ENCODE measurements at places on chromosomes 1 and 21. TPM values are rescaled to one million over a fixed set of nuclear protein-coding genes. Genes with fewer than 3 reads are reported as not detected.

The C4BPA gene
- not detected for polyA plus RNA-seq

- H3K4me1 ChIP-seq: peaks cover 92% of the 10 kb centered on the region
- H3K4me3 ChIP-seq: no peak overlapping the region
- peak overlapping the region; percentile 44 for H3K27ac ChIP-seq
- no peak for DNase-seq
- no peaks in the 10 kb centered on the region for H3K27me3 ChIP-seq
These were observed 15.1 kb downstream of the FOXJ3 start for GRCh38 chr1:42319871-42320484.

DNA sequence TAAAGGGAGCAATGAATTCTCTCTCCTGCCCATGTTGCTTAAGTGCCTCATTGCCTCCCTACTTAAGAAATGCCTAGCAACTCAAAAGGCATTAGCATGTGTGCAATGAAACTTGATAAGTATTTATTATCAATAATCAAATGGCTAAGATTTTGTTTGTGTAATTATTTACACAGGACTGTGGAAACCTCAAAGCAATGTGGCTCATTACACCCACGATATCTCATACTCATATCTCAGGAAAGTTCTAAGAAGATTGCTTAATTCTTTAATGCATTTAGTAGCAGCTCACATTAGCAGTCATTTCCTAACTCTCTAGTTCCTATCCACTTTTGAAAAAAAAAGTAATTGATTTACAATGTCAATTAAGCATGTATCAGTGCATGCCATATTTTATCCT, 253.3 kb downstream of the DUSP10 start:
- H3K4me3 ChIP-seq: no peak overlapping the region
- no peak for DNase-seq
- no peaks in the 10 kb centered on the region for H3K27me3 ChIP-seq
- H3K36me3 ChIP-seq: no peaks in the 10 kb centered on the region
- no peak overlapping the region for H3K27ac ChIP-seq

DNA sequence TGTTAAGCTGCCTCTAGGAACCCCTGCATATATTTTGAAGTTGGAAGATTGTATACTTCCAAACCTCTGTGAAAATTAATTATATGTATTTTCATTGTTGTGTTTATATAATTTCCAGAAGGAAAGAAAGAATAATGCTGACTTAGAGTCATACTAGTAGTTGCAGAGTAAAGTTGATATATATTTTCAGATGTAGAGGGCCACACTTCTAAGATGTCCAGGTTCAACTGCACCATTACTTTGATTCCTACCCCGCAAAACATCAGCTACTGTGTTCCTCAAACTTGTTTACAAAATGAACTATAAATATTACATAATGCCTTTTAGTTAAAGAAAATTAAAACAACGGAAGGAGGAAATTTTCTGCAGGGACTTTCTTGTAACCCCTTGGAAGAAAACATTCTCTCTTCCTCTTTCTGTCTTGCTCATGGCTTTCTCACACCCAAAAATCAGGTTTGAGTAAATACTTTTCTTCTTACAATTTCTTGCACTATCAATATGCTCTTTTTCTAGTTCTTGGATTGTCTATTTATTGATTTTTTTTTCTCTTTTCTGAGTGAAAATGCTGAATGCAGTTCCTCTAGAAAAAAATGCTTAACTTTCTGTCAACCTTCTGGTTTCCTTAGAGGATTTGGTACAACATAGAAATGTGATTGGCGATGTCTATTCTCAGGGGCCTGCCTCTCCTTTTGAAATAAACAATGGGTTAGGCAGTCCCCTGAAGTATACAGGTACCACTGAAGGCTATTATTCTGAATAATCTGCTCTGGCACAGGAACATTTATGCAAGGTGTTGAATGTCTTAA, 867.8 kb downstream of the TTLL7 start:
- no peaks in the 10 kb centered on the region for H3K4me1 ChIP-seq
- H3K27me3 ChIP-seq: no peaks in the 10 kb centered on the region
- H3K4me3 ChIP-seq: no peak overlapping the region
- DNase-seq: no peak

The SPATA46 gene
- polyA plus RNA-seq: not detected

- H3K27ac ChIP-seq: no peak overlapping the region
- DNase-seq: no peak
These were observed 39.8 kb downstream of the ASTN1 start for GRCh38 chr1:177124577-177125278.

DNA sequence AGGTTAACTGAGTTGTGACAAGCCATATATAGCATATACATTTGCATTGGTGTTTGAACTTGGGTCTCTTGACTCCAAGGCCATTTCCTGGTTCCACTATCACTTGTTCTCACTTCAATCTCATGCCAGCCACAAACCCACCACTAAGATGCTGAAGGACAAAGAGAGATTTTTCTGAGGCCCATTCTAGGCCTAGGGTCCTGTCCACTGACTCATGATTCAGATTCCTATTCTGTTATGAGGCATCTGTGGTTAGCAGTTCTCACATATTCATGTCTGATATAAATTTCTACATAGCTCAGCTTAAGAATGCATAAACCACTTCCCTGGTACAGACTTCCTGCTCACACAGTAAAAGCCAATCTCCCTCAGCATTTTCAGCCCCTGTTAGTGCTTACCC, 326.1 kb upstream of the BEND5 start:
- H3K36me3 ChIP-seq: no peaks in the 10 kb centered on the region
- H3K27me3 ChIP-seq: no peaks in the 10 kb centered on the region
- no peak overlapping the region for H3K27ac ChIP-seq
- no peak overlapping the region for H3K4me3 ChIP-seq
- DNase-seq: no peak

DNA sequence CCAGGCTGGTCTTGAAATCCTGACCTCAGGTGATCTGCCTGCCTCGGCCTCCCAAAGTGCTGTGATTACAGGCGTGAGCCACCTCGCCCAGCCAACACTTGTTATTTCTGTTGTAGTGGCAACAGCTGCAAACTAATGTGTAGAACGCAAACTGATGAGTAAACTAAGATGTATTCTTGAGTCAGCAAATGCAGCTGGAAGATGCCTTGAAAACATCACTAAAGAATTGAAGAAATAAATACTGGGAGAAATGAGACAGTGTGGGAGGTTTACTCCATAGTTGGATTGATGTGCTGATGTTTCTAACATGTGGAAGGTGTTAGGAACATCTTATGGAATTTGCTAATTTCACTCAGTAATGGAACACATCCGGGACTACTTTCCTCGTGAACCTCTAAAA, 61.3 kb upstream of the KCNE2 start:
- H3K27ac ChIP-seq: no peak overlapping the region
- H3K27me3 ChIP-seq: no peaks in the 10 kb centered on the region
- no peaks in the 10 kb centered on the region for H3K36me3 ChIP-seq
- H3K4me1 ChIP-seq: peaks cover 8% of the 10 kb centered on the region
- no peak for DNase-seq

DNA sequence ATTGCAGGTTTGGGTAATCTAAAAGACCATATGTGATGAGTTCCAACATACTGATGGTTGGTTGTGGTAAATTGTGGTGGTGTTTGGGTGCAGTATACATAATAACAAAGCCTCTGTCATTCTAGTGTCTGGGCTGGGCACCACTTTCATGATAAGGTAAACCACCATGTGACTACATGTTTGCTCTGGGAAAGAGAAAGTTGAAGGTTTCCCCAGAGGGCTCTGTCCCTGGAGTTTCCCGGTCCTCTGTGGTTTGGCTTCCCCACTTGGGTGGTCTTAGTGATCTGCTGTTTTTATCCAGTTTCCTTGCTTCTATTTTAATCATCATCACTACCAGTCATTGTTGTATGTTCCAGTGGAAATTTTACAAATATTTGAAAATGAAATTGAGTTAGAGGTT, 55.9 kb upstream of the TSPAN2 start:
- peaks cover 2% of the 10 kb centered on the region for H3K4me1 ChIP-seq
- H3K27me3 ChIP-seq: no peaks in the 10 kb centered on the region
- no peak overlapping the region for H3K27ac ChIP-seq
- no peak overlapping the region for H3K4me3 ChIP-seq
- no peak for DNase-seq

DNA sequence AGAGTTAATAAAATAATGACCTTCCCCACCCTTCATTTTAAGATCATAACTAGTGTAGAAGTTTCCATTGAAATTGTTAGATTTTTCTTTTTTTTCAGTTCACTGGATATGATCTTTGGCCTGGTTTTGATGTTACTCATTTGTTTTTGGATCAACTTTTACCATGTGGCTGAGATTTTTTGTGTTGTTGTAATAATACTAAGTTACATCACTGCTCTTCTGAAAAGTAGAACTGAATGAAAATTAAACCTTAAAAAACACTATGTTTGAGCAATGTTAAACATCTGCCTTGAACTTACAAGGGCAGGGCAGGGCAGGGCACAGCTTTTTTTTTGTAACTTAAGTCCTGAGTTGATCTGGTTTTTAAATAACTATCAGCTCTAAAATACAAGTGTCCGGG, 204.8 kb upstream of the ADAMTS5 start:
- no peaks in the 10 kb centered on the region for H3K36me3 ChIP-seq
- DNase-seq: no peak
- H3K4me1 ChIP-seq: peaks cover 7% of the 10 kb centered on the region
- no peak overlapping the region for H3K27ac ChIP-seq
- H3K4me3 ChIP-seq: no peak overlapping the region
- no peaks in the 10 kb centered on the region for H3K27me3 ChIP-seq

DNA sequence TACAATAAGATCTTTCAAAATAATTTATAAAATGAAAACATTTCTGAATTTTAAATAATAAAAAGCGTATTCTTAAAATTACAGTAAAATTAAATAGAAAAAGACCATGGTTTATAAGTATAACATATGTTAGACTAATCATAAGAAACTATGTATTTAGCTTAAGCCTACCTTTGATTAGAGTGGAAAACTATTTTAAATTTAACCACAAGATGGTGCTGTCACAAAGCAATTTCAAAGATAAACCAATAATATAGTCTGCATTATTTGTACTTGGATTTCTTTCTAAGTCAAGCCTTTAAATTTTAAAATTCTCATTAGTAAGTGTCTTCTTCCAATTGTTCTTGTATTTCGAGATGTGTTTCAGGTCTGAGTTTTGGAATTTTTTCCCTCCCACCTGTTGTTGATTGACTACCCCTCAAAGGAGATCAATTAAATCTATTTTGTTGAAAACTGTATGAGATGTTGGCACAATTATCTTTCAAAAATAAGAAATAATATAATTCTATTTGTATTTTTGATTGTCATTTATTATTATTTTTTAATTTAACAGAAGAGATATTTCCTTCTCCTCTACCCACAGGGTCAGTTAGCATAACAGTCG, 459.8 kb downstream of the KCNT2 start:
- H3K4me1 ChIP-seq: no peaks in the 10 kb centered on the region
- H3K27me3 ChIP-seq: no peaks in the 10 kb centered on the region
- DNase-seq: no peak
- no peaks in the 10 kb centered on the region for H3K36me3 ChIP-seq
- H3K4me3 ChIP-seq: no peak overlapping the region

The OR10K2 gene
- polyA plus RNA-seq: not detected

GRCh38 chr21:15300131-15300530, 235.3 kb upstream of the NRIP1 start:
- no peaks in the 10 kb centered on the region for H3K27me3 ChIP-seq
- DNase-seq: no peak
- H3K27ac ChIP-seq: no peak overlapping the region
- H3K36me3 ChIP-seq: no peaks in the 10 kb centered on the region

DNA sequence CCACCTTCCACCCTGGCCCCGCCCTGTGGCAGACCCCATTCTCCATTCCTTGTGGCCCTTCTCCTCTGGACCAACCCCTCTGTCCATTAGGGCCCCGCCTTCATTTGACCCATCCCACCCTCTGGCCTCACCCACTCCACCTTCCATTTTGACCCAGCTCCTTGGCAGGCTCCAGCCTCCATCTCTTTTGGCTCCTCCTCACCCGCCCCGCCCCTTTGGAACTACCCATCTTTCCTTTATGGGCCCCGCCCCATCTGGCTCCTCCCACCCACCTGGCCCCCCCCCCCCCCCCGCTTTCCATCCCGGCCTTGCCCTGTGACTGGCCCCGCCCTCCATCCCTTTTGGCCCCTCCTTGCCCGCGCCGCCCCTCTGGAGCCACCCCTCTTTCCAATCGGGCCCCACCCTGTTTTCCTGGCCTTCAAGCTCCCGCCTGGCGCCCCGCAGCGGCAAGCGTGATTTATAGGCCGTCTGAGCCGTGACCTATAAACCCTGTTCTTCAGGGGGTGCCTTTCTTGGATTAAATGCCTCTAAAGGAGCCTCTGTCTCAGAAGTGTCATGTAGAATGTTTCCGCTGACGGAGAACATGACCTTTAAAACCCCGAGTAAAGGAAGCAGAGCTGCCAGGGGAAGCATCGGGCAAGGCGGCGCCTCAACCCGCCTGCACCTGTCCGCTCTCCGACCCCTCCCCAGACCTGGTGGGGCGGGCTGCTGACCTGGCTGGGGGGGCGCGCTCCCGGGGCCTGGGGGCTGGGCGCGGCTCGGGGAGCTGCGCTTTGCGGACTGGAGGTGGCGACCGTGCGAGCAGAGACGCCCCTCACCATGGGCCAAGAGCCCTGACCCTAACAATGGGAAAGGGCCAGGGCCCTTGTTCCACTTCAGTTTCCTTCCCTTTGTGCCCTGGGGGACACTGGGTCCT, 178.0 kb downstream of the CAMTA1 start:
- H3K27ac ChIP-seq: no peak overlapping the region
- peaks cover 22% of the 10 kb centered on the region for H3K27me3 ChIP-seq
- H3K36me3 ChIP-seq: no peaks in the 10 kb centered on the region

DNA sequence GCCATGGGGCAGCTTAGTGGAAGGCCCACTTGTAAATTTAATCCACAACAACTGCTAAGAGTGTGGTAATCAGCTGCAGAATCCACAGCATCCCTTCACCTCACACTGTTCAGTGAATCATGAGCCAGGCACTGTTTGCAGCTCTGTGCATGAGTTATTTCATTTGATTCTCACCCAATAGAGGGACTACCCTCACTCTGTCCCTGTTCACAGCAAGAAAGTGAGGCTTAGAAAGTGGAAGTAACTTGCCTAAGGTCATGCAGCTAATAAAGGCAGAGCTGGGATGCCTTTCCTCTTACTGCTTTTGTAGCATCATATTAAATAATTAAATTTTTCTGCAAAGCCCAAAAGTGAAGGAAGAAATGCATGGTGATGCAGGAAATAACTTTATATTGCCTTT, 346.5 kb upstream of the PLD5 start:
- no peak for DNase-seq
- no peaks in the 10 kb centered on the region for H3K4me1 ChIP-seq
- no peak overlapping the region for H3K27ac ChIP-seq
- H3K27me3 ChIP-seq: no peaks in the 10 kb centered on the region
- no peak overlapping the region for H3K4me3 ChIP-seq

GRCh38 chr1:79089946-79090345, 83.4 kb upstream of the ADGRL4 start:
- H3K4me3 ChIP-seq: no peak overlapping the region
- H3K27me3 ChIP-seq: no peaks in the 10 kb centered on the region
- no peaks in the 10 kb centered on the region for H3K36me3 ChIP-seq
- H3K4me1 ChIP-seq: no peaks in the 10 kb centered on the region
- no peak overlapping the region for H3K27ac ChIP-seq
